A549 treated with DMSO at 1 μM for 4 hours (cell line): ENCODE measurements at places on chromosomes 11 and 22. TPM values are rescaled to one million over a fixed set of nuclear protein-coding genes. Genes with fewer than 3 reads are reported as not detected.

INSC gene
- not detected in 5 replicates for total RNA-seq

XRRA1 gene
- total RNA-seq: 3.9 to 7.1 TPM (median 5.3 TPM) in 5 replicates

PDE3B gene
- total RNA-seq: 2.2 to 3.2 TPM (median 2.5 TPM) in 5 replicates

GNAZ gene
- total RNA-seq: 1.7 to 2.9 TPM (median 2.2 TPM) in 5 replicates

TUBA8 gene
- total RNA-seq: 0.52 to 0.91 TPM (median 0.74 TPM) in 5 replicates

CNTN5 gene
- total RNA-seq: not detected in 5 replicates

OR8G1 gene
- not detected in 5 replicates for total RNA-seq

SERPING1 gene
- 0.29 to 0.55 TPM (median 0.46 TPM) in 5 replicates for total RNA-seq

TENM4 gene
- 0.01 to 0.19 TPM (median 0.09 TPM) in 5 replicates for total RNA-seq

MPEG1 gene
- total RNA-seq: not detected in 5 replicates

NEFH gene
- 0.05 to 0.13 TPM (median 0.06 TPM) in 5 replicates for total RNA-seq

C22orf39 gene
- 11.5 to 15.0 TPM (median 14.4 TPM) in 5 replicates for total RNA-seq

KAT5 gene
- 44.8 to 54.2 TPM (median 47.0 TPM) in 5 replicates for total RNA-seq

IL18 gene
- 79.1 to 106 TPM (median 98.4 TPM) in 5 replicates for total RNA-seq

MS4A12 gene
- not detected in 5 replicates for total RNA-seq

OR5P2 gene
- not detected in 5 replicates for total RNA-seq

KCNC1 gene
- 0.06 to 0.11 TPM (median 0.07 TPM) in 5 replicates for total RNA-seq

CALCA gene
- 0.08 to 0.12 TPM in 2 of 5 replicates, not detected in the others for total RNA-seq

MSANTD2 gene
- 4.5 to 5.8 TPM (median 5.4 TPM) in 5 replicates for total RNA-seq

CABP4 gene
- total RNA-seq: not detected in 5 replicates
